ENCODE measurements at places on chromosomes 13 and 19. TPM values are rescaled to one million over a fixed set of nuclear protein-coding genes. Genes with fewer than 3 reads are reported as not detected.

DNA sequence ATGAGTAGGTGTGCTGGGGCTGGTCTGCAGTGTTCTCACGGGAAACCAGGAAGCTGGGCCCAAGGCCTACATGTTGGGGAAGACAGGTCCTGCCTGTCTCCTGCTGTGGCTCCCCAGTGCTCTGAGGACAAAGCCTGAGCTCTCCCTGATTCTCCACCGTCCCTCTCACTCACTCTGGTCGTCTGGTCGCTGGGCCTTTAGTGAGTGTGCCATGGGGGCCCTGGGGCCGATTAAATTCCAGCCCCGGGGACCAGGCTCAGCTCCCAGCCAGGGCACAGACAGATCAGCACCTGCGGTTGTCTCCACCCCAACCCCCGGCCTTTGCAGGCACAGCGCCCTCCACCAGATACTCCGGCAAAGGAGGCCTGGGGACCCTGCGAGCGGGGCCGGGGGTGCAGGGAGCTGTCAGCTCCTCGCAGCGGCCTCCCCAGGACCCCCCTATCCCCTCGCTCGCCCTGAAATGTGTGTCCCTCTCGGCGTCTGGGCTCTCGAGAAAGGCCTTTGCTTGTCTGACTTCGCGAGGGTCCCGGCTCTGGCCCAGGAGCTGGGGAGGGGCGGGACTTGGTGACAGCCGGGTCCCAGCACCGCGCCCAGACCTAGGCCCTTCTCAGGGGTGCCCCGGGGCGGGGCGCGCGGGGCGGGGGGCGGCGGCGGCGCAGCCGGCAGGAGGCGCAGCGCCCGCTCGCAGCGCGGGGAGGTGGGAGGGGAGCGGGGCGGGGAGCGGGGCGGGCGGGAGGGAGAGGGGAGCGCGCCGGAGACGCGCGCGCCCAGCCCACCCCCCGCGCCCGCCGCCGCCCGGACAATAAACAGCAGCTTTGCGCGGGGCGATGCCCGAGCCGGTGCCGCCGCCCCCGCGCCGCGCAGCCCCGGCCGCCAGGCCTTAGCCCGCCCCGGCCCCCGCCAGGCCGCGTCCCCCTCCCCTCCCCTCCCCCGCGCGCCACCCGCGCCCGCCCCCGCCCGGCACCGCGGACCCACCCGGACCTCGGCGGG lies at the start of gene PALM:
TSS of gene PALM (plus strand) at position 782 of the 990 bp plus-strand sequence. CDS start 212 bp downstream, outside the sequence.
- peak within 1 kb of the TSS; percentile 56 for H3K4me3 ChIP-seq
- peak; percentile 82 for DNase-seq
- H3K27ac ChIP-seq: peak within 1 kb of the TSS; percentile 33
- peaks cover 10% of the 10 kb centered on the region for H3K4me1 ChIP-seq
- H3K36me3 ChIP-seq: no peaks in the 10 kb centered on the region

ZNF581 gene
- 35.7 TPM for total RNA-seq

- H3K4me3 ChIP-seq: no peak overlapping the region
- DNase-seq: no peak
- H3K36me3 ChIP-seq: no peaks in the 10 kb centered on the region
- no peak overlapping the region for H3K27ac ChIP-seq
- no peaks in the 10 kb centered on the region for H3K4me1 ChIP-seq
Observed at GRCh38 chr19:56601375-56601774, 6.3 kb downstream of the ZNF71 start.

DNA sequence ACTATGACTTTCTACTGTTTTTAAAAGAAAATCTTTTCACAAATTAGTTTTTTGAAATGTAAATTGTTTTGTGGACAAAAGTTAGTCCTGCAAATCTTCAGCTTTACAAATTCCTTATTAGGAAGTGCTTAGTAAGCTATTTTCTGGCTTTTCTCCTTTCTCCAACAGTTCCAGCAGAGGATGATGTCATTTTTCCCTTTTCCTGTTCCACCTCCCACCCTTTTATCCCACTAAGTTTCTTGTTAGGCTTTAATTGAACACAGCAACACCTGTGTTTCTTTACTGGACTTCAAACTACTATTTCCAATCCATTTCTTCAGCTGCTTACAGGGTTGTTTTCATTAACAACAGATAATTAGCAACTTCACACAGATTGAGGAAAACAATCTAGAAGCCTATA lies 389.2 kb downstream of the NDFIP2 start:
- no peaks in the 10 kb centered on the region for H3K4me1 ChIP-seq
- H3K36me3 ChIP-seq: no peaks in the 10 kb centered on the region
- no peak overlapping the region for H3K4me3 ChIP-seq
- no peak overlapping the region for H3K27ac ChIP-seq
- no peak for DNase-seq

SLC15A1 gene
- total RNA-seq: not detected

DNA sequence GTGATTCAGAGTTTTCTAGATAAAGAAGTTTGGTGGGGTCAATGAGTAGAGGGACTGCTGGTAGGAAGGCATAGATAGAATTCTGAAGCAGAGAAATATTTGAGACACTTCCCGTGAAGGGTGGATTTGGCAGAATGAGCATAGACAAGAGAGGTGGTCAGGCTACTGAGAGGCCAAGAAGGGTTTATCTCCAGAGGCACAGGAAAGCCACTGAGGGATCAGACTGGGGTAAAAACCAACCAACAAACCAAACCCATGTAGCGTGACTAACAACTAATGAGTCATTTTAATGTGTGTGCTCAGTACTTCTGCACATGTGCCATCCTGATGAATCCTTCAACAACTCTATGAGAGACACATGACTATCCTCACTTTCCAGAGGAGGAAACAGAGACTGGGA lies 60.0 kb upstream of the SERP2 start:
- no peaks in the 10 kb centered on the region for H3K36me3 ChIP-seq
- H3K27me3 ChIP-seq: peaks cover 4% of the 10 kb centered on the region
- no peak for DNase-seq
- H3K27ac ChIP-seq: no peak overlapping the region
- no peaks in the 10 kb centered on the region for H3K4me1 ChIP-seq

GRCh38 chr13:45812695-45813372 lies 38.7 kb downstream of the SIAH3 start:
- H3K4me1 ChIP-seq: no peaks in the 10 kb centered on the region
- DNase-seq: no peak
- H3K27me3 ChIP-seq: peaks cover 17% of the 10 kb centered on the region
- H3K36me3 ChIP-seq: no peaks in the 10 kb centered on the region
- H3K27ac ChIP-seq: no peak overlapping the region
- no peak overlapping the region for H3K4me3 ChIP-seq

DNA sequence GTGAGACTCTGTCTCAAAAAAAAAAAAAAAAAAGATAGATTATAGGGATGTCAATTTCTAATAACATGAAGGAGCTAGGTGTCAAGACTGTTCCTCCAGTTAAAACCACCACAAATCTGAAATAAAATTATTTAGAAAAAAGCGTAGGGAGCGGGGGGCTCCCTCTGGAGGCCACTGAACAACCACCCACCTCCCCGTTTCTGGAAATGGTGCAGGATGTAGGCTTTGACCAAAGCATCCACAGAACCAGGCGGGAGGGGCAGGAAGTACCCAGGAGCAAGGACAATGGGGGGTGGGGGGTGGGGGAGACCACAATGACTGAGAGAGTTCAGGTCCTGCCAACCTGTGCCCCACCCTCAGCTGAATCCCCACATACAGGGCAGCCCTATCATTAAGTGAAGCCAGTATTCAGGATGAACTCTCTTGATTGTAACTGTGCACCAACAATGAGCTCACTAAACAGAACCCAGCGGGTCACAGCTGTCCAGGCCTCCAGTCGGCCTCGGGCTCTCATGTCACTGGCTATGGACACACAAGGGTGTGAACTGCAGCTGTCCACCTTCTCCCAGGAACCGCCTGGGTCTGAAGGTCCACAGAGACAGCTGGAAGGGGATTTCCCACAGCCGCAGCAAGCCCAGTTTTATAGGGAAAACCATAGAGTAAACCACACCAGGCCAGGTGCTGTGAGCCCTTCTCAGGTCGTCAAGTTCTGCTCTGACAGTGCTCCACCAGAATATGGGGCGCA lies 6.6 kb downstream of the ZSCAN18 start:
- H3K4me1 ChIP-seq: no peaks in the 10 kb centered on the region
- no peaks in the 10 kb centered on the region for H3K27me3 ChIP-seq
- H3K4me3 ChIP-seq: no peak overlapping the region
- H3K27ac ChIP-seq: no peak overlapping the region
- DNase-seq: no peak
- no peaks in the 10 kb centered on the region for H3K36me3 ChIP-seq

DNA sequence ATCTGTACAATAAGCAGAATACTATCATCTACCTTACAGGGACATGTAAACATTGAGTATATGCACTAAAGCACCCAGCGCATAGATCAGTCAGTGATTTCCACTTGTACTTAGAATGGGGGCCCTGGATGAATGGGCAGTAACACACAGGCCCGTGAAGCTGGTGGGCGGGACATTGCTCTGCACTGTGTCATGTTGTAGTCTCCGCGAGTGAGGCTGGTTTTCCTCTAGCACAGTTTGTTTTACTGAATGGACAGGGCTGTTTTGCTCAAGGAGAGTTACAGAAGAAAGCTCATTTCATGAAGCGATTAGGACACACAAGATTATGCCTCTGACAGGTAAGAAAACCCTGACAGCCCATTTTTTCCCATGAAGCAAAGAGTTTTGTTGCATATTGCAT lies 86.4 kb upstream of the SOX21 start:
- DNase-seq: no peak
- no peak overlapping the region for H3K4me3 ChIP-seq
- no peaks in the 10 kb centered on the region for H3K36me3 ChIP-seq
- H3K27ac ChIP-seq: no peak overlapping the region

- H3K4me3 ChIP-seq: no peak overlapping the region
- H3K4me1 ChIP-seq: no peaks in the 10 kb centered on the region
- H3K36me3 ChIP-seq: no peaks in the 10 kb centered on the region
- no peak for DNase-seq
- no peak overlapping the region for H3K27ac ChIP-seq
Observed at GRCh38 chr13:107238262-107238981, 670.5 kb upstream of the ARGLU1 start.

DNA sequence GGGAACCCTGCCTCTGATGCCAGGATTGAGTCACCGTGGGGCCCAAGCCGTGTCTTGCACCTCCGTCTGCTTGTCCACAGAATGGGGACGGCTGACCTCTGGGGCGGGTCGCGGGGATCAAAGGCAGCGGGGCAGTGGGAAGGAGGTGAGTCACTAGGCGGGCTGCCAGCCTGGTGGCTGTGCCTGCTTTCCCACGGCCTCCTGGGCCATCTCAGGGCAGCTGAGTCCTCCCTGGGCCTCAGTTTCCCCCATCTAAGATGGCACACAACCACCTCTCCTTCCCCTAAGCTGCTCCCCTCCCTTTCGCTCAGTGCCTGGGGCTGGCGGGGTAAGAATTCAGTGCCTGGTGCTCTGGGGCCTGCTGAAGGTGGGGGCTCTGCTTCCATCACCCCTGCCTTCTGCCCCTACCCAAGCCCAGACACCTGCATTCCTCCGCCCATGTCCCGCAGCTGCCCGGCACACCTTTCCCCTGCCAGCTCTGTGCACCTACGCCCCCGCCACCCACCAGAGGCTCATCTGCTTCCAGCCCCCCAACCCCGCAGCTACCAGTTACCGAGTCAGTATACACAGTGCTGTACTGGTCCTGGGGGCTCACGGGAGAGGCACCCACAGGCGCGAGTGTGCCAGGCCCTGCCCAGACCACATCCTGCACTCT lies 3.5 kb downstream of the MKNK2 start:
- H3K36me3 ChIP-seq: peaks cover 69% of the 10 kb centered on the region
- no peak for DNase-seq

- H3K27me3 ChIP-seq: peaks cover 10% of the 10 kb centered on the region
- peak overlapping the region; percentile 43 for H3K4me3 ChIP-seq
- H3K4me1 ChIP-seq: peaks cover 9% of the 10 kb centered on the region
- H3K27ac ChIP-seq: no peak overlapping the region
Observed at GRCh38 chr19:17447704-17448130, 751 bp downstream of the TMEM221 start.

- no peaks in the 10 kb centered on the region for H3K4me1 ChIP-seq
- no peaks in the 10 kb centered on the region for H3K36me3 ChIP-seq
- no peak overlapping the region for H3K27ac ChIP-seq
Observed at GRCh38 chr13:30743319-30744055, 8.1 kb downstream of the ALOX5AP start.

GRCh38 chr13:98778749-98779148 lies 26.3 kb upstream of the SLC15A1 start:
- no peak for DNase-seq
- no peaks in the 10 kb centered on the region for H3K36me3 ChIP-seq
- no peak overlapping the region for H3K27ac ChIP-seq
- H3K27me3 ChIP-seq: peaks cover 13% of the 10 kb centered on the region
- H3K4me3 ChIP-seq: no peak overlapping the region

GRCh38 chr19:5718579-5719273 lies 1.2 kb downstream of the LONP1 start:
- no peaks in the 10 kb centered on the region for H3K27me3 ChIP-seq
- H3K4me3 ChIP-seq: peak overlapping the region; percentile 98
- peak overlapping the region; percentile 99 for H3K27ac ChIP-seq
- H3K4me1 ChIP-seq: peaks cover 28% of the 10 kb centered on the region
- peaks cover 41% of the 10 kb centered on the region for H3K36me3 ChIP-seq
- peak; percentile 41 for DNase-seq

HIPK4 gene
- 0.09 TPM for total RNA-seq

GRCh38 chr13:24279327-24280110 lies 29.9 kb upstream of the C1QTNF9 start:
- H3K27me3 ChIP-seq: no peaks in the 10 kb centered on the region
- no peaks in the 10 kb centered on the region for H3K36me3 ChIP-seq
- H3K4me3 ChIP-seq: no peak overlapping the region
- DNase-seq: no peak

DNA sequence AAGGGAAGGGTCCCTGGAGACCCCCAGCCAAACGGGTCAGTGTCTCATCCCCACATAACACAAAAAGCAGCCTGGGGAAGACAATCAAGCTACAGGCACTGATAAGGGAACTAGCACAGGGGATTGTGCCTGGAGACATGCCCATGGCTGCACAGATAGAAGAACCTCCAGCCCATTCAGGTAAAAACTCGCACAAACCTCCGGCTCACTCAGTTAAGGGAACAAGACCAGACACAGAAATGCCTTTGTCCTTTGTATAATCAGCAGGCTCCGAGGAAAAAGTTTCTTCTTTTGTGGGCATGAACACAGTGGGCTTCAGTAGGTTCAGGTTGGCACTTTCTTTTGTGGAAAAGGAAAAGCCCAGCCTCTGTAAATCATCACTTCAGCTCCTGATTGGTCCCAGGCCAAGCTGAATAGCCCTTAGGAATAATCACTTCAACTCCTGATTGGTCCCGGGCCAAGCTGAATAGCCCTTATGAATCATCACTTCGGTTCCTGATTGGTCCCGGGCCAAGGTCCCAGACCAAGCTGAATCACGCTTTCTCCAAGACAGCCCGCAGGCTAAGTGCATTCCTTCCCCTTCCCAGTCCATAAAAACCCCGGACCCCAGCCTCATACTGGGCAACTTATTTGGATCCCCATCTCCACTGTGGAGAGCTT lies 5.0 kb upstream of the ZNF230 start:
- no peak for DNase-seq
- H3K4me1 ChIP-seq: no peaks in the 10 kb centered on the region
- no peak overlapping the region for H3K4me3 ChIP-seq
